Suppressor macrophage treated with lipopolysaccharide for 1 hour (primary cell): ENCODE measurements at places on chromosomes 13 and 19.
A peak's percentile ranks its signal among the peaks of the same experiment; 100 is the strongest.

GRCh38 chr13:106433066-106433465 is 102.4 kb downstream of the EFNB2 start:
- no peak for DNase-seq

DNA sequence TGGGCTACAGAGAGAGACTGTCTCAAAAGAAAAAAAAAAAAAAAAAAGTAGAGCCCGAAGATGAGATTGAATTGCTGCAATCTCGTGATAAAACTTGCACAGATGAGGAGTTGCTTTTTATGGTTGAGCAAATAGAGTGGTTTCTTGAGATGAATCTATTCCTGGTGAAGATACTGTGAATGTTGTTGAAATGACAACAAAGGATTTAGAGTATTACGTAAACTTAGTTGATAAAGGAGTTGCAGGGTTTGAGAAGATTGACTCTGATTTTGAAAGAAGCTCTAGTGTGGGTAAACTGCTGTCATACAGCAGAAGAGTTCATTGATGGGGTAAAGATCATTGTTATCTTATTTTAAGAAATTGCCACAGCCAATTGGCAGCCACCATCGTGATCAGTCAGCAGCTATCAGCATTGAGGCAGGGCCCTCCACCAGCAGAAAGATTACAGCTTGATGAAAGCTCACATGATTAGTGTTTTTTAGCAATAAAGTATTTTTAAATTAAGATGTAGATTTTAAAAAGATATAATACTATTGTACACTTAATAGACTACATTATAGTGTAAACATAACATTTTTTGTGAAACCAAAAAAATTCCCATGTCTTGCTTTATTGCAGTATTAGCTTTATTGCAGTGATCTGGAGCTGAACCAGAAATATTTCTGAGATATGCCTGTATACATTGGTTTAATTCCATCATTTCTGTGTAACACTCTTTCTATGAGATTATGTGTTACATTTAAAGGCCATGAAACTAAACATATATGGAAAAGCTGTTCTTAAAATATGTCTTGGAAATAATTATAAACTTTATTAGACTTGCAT is 43.1 kb downstream of the ZMYM2 start:
- DNase-seq: no peak

DNA sequence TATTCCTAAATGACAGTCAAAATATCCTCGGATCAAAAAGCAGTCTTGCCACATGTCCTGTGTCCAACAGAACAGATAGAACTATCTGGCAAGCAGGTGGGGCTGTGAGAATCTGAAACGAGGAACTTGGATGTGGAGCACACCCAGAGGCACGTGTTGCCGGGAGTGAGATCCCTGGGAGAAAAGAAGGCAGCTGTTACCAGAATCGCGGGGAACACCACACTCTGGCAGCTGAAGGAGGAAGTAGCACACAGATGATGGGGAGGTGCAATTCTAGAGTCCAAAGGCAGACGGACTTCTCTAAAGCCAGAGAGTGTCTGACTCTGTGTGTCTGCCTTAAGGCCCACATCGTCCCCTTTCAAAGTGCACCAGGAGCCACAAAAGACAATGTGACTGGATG is 22.3 kb downstream of the SLC7A1 start:
- DNase-seq: peak; percentile 72

DNA sequence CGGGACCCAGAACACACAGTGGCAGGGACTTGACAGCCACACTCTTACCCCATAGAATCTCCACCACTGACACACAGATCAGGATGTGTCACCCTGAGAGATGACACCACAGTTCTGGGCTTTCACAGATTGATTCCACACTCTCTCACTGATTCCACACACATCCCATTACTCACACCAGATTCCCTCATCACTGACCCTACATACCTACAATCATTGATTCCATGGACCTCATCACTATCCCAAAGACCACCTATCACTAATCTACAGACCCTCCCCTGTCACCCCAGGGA is 57.6 kb upstream of the ZNF527 start:
- DNase-seq: no peak

GRCh38 chr13:22143671-22144070 is 472.8 kb downstream of the FGF9 start:
- no peak for DNase-seq

- DNase-seq: no peak
These were observed 564 bp downstream of the NLRP12 start for GRCh38 chr19:53823380-53824120.
